WERI-Rb-1 (cell line): ENCODE measurements at places on chromosomes 1 and 21.

GRCh38 chr1:33348676-33349080 is 27.8 kb upstream of the A3GALT2 start:
- DNase-seq: no peak

DNA sequence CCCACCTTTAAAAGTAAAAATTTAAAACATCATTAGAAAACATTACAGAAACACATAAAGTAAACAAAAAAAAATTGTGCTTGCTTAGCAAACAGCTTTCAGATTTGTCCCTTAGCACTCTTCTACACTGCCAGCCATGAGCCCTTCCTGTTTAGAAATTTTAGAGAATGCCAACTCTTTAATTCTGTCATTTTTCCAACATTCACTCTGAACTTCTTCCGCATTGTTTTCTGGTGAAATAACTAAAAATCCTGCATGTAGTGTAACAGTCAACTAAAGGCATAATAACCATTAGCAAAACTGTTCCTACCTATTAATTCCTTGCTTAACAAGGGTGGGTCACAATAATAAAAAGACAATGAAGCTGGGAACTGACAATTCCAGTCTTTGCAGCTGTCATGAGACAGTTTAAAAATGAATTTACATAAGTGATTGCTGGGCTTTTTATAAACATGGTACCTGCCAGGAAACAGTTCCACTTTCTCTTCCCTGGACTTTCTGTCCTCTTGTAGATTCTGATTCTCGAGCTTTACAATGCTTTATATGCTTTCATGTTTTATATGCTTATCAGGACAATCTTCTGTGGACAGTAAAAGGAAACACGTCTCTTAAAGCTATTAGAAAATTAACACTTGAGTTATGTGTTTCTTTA is 19.0 kb downstream of the GNG12 start:
- DNase-seq: no peak

GRCh38 chr1:65001231-65001792 is 35.0 kb upstream of the JAK1 start:
- no peak for DNase-seq

DNA sequence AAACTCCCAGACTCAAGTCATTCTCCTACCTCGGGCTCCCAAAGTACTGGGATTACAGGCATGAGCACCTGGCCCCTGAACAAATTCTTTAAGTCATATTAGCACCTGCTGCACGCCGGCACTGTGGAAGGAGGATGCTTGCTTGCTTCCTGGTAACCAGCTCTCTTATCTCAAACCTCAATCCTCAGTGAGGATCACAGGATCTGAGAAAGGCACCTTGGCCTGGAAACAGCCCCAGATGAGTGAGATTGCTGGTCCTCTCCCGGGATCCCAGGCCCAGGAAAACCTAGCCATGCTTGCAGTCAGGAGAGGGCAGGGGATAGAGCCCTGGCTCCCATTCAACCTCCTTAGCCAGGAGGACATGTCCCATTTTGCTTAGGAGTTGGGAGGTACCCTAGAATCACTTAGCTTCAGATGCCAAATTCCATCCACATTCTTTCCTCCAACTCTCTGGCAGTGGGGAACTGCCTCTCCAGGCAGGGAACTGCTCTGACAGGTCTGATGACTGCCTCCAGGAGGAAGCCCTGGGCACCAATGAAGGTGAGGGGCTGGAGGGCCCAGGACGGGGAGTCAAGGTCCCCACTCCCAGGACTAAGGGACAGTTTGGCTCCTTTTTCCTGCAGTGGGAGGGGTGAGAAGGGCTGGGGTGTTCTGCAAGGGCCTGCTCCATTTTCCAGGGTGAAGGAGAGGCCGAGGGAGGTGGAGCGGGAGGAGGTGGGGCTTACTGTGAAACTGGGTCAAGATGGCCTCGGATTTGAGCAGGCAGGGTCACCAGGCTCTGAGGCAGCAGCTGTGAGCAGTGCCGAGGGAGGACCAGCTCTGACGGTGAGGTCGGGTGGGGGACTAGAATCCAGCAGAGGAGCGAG is 9.5 kb downstream of the GPR37L1 start:
- peak; percentile 99 for DNase-seq

GRCh38 chr1:231724041-231724440 is 97.5 kb downstream of the DISC1 start:
- DNase-seq: no peak

GRCh38 chr1:26696654-26697430 is 1.0 kb downstream of the ARID1A start:
- peak; percentile 17 for DNase-seq

GRCh38 chr21:23223882-23224281 is 2225.7 kb downstream of the NCAM2 start:
- DNase-seq: no peak

GRCh38 chr1:232174306-232174705 is 455.6 kb downstream of the SIPA1L2 start:
- DNase-seq: no peak

- DNase-seq: no peak
Measured at GRCh38 chr1:156258859-156259258, 11.0 kb upstream of the PAQR6 start.

DNA sequence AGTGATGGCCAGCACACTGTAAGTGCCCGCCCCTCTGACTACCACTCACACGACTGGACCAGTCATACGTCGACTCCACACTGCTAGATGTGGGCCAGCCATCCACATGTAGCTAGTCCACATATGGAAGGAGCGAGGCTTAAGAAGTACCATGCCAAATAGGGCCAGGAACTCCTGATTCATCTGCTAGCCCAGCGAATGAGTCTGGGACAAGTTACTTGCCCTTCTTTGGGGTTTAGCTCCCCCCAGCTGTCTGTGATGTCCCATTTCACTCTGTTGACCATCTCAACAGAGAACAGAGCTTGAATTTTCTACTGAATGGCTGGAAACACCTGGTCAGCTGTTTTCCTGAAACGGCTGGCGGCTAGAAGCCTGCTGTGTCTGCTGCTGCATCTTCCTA is 5.8 kb downstream of the CSRP1 start:
- DNase-seq: no peak

DNA sequence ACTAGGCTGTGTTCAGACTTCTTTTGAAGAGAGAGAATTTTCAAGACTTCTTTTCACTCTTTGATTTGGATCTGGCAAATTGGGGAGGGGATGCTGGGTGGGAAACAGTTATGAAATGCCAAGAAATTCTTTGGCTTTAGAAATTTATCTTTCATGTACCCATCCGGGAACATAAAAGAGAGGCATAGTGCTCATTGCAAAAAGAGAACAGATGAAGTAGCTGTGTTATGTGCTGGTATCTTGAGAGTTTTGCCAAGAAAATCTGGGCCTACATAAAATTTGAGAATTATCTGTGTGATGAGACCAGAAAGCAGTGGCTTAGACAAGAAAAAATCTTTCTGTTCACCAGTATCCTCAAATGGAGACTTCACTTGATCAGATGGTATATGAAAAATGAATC is 4.3 kb downstream of the TMEM167B start:
- DNase-seq: no peak

DNA sequence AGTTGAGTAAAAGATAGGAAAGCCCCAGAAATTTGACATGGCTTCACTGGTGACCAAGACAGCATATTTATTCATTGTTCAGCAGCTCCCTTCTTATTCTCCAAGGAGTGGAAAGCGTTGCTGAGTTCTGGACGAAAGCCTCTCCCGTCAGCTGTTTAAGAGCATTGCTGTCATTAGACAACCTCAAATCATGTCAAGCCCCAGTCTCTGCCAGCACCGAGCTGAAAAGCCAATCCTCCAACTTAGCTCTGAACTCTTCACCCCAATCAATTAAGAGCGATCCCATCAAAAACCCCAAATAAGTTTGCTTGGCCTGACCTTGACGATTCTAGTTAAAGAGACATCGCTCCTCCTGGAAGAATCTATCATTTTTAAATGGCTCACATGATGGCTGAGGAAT is 110.8 kb downstream of the PLPP3 start:
- DNase-seq: no peak

- DNase-seq: no peak
Measured at GRCh38 chr1:15504436-15504835, 19.6 kb downstream of the CASP9 start.

DNA sequence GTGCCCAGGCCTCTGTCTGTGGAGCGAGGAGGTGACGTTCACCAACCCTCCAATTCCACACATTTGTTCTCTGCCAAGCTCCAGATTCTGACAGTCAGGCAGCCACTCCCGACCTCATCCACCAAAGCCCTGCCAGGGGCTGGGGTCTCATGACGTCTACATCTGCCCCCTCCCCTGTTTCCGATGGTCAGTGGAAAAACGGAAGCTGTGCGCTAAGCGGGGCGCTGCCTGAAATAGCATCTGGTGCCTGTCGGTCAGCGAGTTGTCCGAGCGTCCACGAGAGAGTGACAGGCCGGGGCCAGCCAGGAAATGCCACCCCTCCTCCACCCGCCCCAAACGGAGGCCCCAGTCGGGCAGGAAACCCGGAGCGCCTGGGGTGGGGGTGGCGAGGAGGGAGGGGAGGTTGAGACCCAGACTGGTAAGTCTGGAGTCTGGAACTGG is 3.2 kb upstream of the TAL1 start:
- DNase-seq: no peak

DNA sequence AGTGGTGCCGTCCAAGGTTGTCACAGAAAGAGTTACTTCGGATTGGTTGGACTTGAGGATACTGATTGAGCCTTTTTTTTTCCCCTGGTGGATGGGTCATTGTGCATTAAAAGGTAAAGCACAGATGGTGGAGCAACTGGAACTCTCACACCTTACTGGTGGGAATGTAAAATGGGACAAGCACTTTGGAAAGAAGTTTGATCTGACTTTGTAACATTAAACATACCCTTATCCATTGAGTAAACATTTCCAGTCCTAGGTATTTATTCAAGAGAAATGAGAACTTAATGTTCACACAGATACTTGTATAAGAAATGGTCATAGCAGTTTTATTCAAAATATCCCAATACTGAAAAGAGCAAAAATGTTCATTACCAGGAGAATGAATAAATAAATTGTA is 14.9 kb downstream of the PLA2G2A start:
- no peak for DNase-seq

GRCh38 chr1:195851016-195851601 is 757.1 kb downstream of the KCNT2 start:
- DNase-seq: no peak

DNA sequence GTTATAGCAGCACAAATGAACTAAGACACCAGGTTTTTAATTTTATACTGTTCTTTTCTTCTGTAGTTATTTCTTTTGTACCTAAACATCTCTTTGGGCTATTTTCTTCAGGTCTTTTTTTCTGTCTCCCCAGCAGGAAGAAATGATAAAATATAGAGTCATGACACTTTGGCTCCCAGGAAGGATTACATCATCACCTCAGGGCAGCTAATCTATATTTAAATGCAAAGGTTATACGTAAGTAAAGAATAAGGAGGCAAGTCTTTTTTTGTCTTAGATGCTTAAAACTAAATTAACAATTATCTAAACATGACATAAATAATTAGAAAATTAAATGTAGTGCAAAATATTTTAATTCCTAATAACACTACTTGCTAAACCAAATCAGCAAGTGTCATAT is 57.0 kb downstream of the WARS2 start:
- no peak for DNase-seq

- DNase-seq: no peak
Measured at GRCh38 chr1:78387871-78388270, 102.9 kb upstream of the PTGFR start.
